ENCODE measurements at places on chromosomes 6 and 20.

DNA sequence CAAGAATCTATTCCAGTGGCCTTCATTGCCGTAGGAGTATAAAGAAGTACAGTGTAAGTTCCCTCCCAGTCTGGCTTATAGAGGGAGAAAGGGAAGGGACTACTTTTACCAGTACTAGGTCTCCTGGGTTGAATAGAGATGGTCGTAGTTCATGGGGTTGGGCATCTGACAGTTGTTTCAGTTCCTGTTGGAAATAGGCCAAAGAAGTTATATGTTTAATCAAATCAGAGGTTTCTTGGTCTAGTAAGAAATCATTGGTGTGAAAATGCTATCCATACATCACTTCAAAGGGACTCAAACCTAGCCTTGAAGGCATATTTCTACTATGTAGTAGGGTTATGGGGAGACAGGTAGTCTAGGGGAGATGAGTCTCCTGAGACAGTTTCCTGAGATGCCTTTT lies 45.6 kb upstream of the MAN1A1 start:
- no peak for DNase-seq

GRCh38 chr6:134315189-134315588 lies 2.7 kb downstream of the SGK1 start:
- peak; percentile 76 for DNase-seq

DNA sequence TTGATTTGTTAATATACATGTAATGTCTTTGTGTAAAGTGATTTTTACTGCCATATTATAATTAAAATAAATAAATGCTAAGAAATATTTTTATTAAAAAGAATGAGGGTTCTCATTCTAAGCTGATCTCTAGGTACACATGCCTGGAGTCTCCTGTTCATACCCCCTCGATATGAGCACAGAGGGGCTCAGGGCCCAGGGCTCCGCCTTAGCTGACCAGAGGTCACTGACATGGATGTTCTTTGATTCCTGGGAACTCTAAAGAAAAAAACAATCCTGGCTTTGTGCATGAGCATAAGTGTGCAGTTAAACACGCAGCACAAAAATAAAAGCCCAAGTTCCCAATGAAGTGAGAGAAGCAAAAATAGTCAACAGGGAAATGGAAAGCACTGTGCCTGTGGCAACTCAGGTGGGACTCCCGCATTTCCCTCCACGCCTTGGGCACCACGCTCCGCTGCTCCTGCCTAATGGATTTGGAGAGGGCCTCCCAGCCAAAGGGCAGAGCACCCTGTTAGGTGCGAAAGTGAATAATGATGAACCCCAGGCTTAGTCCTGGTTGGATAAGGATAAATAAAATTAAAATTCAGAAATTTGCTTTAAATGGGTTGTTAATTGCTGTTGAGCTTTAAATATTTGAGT lies 33.3 kb upstream of the QKI start:
- DNase-seq, result no peak

DNA sequence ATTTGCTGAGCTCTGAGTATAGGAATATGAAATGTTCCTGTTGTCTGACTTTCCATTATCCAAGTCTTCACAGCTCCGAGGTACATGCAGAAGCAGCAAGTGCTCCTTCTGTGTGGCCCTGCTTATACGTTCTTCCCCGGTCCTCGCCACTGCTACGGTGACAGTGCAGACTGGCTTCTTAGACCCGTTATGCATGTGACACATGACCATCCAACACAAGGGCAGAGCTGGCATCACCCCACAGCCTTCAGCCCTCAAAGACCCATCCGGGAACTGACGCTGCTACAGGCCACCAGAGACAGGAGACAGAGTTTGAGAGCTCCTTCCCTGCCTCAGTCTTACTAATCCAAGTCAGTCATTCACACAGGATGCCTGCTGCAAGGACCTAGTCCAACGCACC lies 70.4 kb downstream of the TRAM2 start:
- no peak for DNase-seq

- peak; percentile 90 for DNase-seq
These were observed 73.3 kb downstream of the SLC22A23 start for GRCh38 chr6:3383525-3383924.
